Tibial artery (tissue), 4 donors: ENCODE measurements at places on chromosomes 11 and 22.

DNA sequence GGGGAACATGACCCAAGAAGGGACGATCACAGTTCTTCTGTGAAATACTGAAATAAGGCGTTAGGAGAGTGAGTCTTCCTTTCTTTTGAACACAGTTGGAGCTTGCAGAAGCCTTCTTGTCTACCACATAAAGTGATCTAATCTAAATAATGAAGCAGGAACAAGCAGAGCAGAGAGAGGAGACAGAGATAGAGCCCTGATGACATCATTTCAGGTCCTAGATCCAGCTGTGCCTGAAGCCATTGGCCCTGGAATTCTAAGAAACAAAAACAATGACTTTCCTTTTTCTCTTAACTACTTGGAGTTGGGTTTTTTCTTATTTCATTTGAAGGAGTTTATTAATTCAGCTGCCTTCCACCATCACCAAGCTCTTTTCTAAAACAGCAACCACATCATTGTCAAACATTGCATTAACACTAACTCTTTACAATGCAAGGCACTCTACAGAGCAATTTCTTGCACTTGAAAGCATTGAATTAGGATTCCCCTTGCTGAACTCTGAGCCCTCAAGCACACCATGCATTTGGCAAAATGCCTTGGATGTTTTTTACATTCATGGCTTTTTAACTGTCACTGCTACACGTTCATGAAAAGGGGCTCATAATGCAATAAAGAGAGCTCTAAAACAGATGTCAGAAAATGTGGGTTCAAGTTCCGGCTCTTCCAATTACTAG lies 117.2 kb upstream of the TIMP3 start:
- DNase-seq, result no peak

DNA sequence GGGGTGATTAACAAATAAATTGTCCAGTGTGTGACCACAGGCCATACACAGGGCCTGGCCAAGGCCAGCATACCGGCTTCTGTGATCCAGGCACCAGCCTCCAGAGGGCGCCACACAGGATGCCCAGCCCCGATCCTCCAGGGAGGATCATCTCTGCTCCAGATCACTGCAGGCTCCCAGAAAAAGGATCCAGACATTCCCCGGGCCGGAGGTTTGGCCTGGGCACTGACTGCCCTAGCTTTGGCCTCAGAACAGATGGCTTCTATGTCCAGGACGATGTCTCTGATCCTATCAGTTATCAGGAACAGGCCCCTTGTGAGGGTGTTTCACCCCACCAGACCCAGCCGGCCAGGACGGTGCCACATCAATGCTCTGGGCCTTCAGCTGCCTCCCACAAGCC lies 74.5 kb upstream of the LMO1 start:
- no peak for DNase-seq

DNA sequence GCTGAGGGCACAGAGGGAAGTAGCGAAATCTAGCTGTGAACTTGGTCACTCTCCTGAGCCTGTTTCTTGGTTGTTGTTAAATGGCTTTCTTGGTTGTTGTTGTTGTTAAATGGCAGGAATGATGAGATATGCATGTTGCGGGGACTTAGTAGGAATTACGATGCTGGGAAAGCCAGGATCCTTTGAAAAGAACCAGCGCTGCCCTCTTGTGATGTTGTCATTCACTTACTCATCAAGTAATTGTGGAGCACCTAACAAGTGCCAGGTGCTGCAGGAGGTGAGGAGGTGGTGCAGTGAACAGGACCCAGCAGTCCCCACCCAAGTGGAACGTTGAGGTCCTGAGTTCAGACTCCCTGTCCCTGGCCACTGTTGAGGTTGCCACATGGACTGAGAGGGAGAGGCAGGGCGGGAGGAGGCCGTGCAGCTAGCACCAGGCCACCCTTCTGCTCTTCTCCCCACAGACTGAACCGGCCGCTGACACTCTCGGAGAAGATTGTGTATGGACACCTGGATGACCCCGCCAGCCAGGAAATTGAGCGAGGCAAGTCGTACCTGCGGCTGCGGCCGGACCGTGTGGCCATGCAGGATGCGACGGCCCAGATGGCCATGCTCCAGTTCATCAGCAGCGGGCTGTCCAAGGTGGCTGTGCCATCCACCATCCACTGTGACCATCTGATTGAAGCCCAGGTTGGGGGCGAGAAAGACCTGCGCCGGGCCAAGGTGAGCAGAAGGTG lies 36.8 kb downstream of the POLR3H start:
- DNase-seq, result no peak

DNA sequence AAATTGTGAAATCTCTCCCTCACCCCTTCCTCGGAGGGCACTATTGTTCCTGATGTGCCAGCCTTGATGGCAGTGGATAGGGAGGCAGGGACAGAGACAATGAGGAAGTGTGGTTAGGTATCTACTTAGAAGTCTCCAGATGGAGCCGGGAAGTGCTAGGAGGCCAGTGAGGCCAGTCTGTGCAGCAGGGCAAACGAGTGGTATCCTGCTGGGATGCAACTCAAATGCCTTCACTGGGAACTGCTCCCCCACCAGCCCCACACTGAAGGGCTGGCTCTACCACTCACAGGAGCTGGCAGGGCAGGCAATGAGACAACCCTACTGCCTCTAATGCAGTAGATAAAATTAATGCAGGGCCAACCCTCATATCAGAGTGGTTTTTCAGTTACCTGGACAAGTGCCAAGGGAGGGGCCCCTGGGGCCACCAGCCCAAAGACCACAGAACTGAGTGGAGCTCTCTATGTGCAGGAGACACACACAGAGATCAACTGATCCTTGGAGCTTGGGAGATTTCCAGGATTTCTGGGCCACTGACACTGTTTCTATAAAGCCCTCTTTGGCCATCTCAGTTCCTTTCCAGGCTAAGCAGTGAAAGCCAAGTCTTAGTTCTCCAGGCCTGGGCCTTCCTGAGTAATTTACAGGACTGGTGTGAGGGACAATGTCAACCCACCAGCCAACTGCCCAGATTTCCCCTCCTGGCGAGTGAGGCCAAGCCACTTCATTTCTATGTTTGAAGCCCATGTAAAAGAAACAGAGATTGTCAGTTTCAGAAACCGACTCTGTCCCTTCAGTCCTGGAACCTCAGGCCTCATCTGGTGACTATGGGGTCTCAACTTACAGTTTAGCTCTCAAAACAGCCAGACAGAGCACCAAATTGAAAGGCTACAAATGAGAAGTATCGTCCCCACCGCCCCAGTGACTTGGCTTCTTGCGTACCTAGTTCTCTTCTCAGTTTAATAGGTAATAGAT lies 4.1 kb downstream of the MIF start:
- no peak for DNase-seq
